ENCODE measurements at places on chromosomes 5 and 9.
A peak's percentile ranks its signal among the peaks of the same experiment; 100 is the strongest.

GRCh38 chr9:678897-679296 is 162.6 kb upstream of the DMRT1 start:
- DNase-seq, result no peak

- DNase-seq, result no peak
Observed at GRCh38 chr9:133609311-133610098, at the start of gene FAM163B. Gene FAM163B, minus strand, starts transcription at chr9:133609389. Its CDS starts 29,166 bp downstream, at chr9:133580223.

- no peak for DNase-seq
Observed at GRCh38 chr9:87708546-87708945, 17.4 kb upstream of the CTSL start.

DNA sequence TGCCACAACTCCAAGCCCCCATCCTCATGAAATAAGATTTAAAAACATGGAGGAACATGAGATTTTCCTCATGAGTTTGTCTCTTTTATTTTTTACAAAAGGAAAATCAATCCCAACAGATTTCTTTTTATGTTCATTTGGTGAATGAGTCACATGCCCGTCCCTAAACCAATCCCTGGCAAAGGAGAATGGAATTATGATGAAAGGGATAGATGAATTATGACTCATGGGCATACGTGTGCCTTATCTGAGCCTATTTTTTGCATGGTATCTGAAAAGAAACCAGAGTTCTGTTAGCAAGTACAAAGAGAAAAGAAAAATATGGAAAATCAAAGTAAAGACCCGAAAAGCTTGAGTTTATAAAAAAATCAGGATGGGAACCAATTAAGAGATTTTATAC is 267.5 kb upstream of the TMEM161B start:
- DNase-seq, result no peak

DNA sequence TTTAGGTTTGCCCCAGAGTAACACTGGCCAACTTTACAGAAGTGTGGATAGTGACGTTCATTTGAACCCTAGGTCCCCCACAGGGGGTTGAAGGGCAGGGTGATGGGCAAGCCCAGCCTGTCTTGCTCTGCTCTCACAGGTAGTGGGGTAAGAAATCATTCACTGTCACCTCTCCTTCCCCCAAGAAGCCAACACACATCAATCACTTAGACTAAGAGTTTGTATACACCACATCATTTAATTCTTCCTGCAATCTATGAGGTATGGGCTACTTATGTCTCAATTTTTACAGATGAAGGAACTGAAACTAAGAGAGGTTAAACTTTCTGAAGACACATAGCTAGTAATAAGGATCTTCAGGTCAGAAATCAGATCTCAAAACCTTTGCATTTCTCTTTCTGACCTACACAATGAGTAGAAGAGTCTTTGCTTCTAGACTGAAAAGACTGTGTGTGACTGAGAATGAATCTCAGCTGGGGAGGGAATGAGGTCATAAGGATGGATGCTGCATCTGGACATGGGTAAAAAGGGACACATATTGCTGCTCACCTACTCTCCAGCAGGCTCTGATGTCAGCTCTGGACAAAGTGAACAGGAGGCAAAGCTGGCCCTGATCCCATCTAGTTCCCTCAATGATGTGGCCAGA is 81.0 kb upstream of the EQTN start:
- DNase-seq, result no peak

DNA sequence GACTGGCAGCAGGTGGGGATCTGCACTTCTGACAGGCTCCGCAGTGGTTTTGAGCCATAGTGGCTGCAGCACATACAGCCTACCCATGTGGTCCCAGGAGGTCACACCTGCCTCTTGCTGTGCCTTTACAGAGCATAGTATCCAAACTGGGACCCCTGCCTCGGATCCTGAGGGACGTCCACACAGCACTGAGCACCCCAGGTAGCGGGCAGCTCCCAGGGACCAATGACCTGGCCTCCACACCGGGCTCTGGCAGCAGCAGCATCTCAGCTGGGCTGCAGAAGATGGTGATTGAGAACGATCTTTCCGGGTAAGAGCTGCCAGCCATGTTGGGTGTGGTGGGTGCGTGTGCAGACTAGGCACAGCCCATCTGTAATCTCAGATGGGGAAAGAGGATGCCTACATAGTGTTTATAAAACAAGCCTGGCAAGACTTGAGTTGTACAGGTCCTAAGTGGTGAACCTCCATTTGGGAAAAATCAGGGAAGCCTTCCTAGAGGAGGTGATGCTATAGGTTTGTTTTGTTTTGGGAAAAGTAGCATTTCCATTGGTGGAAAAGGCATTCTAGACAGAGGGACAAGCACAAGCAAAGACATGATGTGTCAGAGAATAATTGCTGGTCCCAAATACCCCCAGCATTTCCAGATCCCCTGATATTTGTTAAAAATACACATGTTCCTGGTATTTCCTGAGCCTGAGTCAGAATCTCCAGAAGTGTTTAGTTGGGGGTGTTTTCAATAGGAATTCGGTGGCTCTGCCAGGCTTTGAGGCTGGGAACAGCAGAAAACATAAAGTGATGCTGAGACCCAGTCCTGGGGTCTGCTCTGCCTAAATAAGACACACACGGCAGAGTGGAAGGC is 119.2 kb downstream of the DAB2IP start:
- DNase-seq, result no peak

GRCh38 chr9:97675655-97676054 is 21.5 kb downstream of the XPA start:
- no peak for DNase-seq

GRCh38 chr5:149576021-149576420 is 5.3 kb upstream of the ARHGEF37 start:
- no peak for DNase-seq

DNA sequence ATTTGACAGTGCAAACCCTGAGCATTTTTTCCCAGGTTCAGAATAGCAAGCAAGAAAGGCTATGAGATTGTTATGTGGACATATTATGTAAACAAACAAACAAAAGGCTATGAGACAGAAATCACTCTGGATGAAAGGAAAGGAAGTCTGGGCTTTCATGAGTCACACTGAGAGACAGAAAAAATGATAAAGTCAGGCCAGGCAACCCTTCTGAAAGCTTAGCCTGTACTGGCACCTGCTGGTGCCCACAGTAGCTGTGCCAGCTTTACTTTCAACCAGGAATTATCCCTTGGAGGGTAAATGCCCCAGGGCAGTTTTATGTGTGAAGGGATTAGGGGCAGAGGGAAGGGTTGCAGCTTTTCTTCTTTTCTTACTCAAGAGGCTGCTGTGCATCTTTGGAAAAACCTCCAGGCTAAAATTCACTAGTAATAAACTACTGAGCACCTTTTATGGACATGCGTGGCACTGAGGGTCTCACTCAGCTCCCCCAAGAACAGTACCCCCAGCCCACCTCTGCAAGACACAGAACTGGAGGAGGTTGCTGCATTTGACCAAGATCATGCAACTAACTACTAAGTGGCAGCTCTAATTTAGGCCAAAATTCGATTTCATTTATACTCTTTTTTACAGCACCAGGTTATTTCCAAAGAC is 41.7 kb downstream of the ACTL7B start:
- DNase-seq, result no peak

GRCh38 chr9:101449071-101449721 is 13.6 kb upstream of the ALDOB start:
- peak; percentile 85 for DNase-seq

- DNase-seq, result no peak
Observed at GRCh38 chr9:81264516-81264915, 424.8 kb downstream of the TLE1 start.

DNA sequence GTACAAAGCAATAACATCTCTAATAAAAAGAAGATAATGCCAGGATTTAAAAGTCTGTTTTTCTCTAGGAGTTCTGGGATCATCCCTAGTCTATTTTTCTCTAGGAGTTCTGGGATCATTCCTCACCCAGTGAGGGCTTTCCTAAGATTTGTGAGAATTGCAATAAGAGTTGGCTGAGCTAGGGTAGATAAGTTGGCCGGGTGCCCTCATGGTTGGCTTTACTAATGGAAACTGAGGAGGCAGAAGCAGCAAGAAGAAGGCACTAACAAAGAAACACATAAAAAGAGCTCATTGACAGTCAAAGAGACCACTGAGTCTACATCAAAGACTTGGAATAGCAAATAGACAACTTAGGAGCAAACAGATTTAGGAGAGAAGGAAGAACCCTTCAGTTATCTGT is 4.2 kb downstream of the SLC1A3 start:
- no peak for DNase-seq

GRCh38 chr5:21195145-21195544 is 1207.1 kb upstream of the CDH18 start:
- DNase-seq, result no peak

DNA sequence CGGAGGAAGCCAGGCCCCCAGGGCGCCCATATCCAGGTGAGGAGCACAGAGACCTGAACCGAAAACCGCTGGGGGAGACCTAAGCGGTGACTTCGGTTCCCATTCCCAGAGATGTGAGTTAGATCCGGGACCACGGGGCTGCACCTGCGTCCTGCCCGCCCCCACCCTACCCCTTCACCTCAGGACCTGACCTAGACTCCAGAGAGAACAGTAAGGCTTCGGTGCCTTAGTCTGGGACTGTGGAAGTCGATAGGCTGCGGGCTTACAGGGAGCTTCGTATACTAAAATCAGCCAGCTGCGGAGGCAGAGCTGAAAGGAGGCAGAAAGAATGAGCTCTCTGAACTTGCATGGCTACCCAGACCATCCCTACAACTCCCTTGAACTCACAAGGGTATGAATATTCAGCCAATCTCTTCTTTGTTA is 518 bp upstream of the FAM13B start:
- DNase-seq, result no peak

DNA sequence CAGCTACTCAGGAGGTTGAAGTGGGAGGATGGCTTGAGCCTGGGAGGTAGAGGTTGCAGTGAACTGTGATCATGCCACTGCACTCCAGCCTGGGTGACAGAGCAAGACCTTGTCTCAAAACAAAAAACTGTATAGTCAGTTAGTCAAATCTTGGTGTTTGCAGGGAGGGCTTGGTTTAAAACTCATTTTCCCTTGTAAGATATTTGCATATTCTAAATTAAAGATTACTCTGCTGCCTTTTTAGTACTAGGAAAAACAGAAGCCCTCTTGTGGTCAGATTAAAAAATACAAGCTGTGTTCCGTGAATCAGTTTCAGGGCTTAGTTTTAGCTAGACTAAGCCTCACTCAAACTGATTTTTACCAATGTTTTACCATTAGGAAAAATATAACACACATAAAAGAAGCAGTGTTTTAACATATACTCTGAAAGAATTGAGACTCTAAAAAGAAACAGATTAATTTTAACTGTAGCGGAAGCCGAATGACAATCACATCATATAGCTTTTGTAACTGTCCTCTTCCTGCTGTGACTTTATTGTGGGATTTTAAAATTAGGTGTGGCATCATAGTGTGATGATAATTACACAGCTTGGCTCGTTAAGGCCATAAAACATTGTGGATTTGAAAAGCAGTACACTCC is 84.9 kb upstream of the BASP1 start:
- DNase-seq, result no peak

- DNase-seq, result no peak
Observed at GRCh38 chr5:145443366-145443765, 391.8 kb downstream of the PRELID2 start.

- DNase-seq, result no peak
Observed at GRCh38 chr9:114777821-114778609, 27.8 kb downstream of the TNFSF15 start.

- no peak for DNase-seq
Observed at GRCh38 chr5:9596171-9596780, 33.9 kb downstream of the TAS2R1 start.

DNA sequence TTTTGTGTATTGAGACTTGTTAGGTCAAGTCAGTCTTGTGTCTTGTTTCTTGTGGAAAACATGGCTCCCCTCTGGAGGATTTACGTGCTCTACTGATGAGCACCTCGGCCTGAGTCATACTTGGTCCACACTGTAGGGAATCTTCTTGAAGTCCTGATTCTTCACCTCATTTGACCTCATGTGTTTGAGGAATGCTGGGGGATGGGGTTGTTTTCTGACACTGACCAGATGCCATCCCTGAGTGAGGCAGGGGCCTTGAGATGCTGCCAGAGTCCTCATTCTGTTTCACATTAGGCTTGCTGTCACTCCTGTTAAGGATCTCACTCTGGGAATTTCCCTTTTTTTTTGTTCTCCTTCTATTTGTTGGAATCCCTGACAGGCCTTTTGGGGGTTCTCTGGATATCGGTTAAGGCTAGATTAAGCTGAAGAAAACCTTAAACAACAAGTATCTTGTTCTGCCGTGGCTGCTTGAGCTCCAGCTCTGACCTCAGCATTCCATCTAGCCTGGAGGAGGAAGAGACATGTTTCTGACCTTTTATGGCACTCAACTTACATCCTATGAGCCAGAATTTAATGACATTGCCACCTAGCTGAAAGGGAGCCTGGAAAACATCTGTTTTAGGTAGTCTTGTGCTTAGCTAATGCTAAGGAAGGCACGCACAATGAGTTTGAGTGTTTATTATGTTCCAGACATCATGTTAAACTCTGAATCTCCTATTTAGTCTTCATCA is 20.6 kb downstream of the TCOF1 start:
- no peak for DNase-seq

GRCh38 chr9:68931821-68932220 is 82.1 kb downstream of the PRKACG start:
- no peak for DNase-seq

GRCh38 chr5:174675916-174676315 is 48.5 kb upstream of the MSX2 start:
- DNase-seq, result no peak

DNA sequence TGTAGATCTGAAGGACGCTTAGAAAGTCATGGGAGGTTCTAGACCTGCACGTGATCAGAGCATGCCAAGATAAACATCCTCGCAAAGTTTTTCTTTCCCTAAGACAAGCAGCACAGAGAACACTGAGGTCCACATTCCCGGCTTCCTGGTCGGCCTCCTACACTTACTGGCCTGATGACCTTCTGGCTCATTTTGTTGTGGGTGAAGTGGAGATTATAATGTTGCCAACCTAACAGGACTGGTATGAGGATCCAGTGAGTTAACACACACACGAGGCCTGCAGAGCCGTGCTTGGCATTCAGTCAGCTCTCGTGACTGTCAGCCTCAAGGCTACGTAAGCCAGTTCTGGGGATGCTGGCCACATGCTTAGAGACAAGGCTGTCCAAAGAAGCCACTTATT is 186.0 kb downstream of the TENT4A start:
- DNase-seq, result peak; percentile 27

- no peak for DNase-seq
Observed at GRCh38 chr5:151181818-151182523, 24.4 kb upstream of the ANXA6 start.

GRCh38 chr5:143159031-143159430 is 244.5 kb downstream of the NR3C1 start:
- DNase-seq, result no peak
